ENCODE measurements at places on chromosomes 11 and 22. TPM values are rescaled to one million over a fixed set of nuclear protein-coding genes. Genes with fewer than 3 reads are reported as not detected.

DNA sequence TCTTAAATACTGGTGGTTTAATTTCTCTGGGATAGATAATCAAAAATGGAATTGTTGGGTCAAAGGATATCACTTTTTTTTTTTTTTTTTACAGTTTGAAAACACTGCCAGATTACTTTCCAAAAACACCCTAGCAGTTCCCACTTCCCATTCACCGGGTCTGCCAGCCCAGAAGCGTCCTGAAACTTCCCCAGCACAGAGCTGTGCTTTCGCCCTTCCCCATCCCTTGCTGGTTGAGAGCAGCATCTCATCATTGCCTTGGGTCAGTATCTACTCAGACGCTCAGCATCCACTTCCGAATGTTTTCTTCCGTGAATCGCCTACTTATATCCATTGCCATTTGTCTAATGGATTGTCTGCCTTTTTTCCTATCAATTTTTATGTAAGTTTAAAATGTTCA is 5.5 kb downstream of the CERK start:
- no peak for DNase-seq

The LRRC74B gene
- total RNA-seq, result not detected

DNA sequence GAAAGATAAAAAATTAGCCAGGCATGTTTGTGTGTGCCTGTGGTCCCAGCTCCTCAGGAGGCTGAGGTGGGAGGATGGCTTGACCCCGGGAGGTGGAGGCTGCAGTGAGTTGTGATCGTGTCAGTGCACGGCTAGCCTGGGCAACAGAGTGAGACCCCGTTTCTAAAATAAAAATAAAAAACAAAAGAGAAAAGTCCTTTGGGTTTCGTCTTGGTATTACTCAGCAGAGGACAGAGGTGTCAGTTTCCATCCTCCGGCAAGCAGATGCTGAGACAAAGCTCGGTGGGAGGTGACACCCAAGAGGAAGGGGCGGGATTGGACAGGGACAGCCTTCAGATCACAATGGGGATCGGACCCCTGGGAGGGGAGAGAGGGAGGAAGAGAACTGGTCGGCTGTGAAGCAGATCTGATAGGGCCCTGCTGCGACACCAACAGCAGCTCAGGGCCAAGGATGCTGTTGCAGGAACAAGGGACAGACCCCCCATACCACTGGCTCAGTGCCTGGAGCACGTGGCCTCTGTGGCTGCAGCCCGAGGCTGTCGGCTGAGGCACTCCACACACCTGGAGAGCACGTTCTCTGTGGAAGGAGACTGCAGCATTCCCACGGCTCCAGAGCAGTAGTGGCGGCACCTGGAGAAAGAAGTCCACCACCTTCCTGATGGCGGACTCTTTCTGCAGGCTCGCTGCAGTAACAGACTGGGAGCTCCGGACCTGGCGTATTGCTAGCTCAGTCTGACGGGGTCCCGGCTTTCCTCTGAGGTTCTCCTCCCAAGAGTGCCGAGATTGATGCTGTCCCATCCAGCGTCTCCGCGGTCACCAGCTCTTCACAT is 5.2 kb upstream of the BID start:
- DNase-seq, result no peak

The CARD16 gene
- 3.9 TPM for total RNA-seq

DNA sequence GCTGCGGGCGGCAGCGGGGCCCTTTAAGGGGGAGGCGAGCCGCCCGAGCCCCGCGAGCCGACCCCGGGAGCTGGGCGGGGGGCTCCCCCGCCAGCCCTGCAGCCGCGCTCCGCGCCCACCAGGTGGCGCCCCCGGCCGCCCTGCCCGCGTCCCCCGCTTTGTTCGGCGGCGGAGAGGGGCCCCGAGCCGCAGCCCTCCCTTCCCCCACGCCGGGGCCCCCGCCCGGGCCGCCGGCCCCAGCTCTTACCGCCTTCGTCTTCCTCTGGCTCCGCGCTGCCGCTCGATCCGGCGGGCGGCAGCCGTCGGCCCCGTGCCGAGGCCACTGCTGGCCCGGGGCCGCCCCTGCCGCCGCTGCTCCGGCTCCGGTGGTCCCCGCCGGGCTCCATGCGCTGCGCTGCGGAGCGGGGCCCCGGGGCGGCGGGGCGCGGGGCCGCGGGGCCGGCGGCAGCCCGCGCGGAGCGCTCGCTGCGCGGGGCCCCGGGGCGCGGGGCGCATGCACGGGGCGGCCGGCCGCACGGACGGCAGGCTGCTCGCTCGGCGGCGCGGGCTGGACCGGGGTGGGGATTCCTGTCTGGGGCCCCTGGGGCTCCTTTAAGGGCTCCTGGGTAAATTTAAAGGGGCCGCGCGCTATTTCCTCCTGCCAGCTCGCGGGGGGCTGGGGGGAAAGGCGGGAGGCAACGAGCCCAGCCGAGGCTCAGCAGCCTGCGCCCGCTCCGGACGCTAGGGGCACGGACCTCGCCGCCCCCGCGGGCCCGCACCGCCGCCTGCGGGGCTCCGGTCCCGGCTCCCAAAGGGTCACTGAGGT is at the start of gene ZFTA:
Gene ZFTA, minus strand, starts transcription at position 539 of the 805 bp plus-strand sequence. Its CDS starts 153 bp downstream, at position 386.
- DNase-seq, result peak; percentile 71

- no peak for DNase-seq
Observed at GRCh38 chr11:112903340-112903739, 57.9 kb upstream of the NCAM1 start.

The PDE3B gene
- total RNA-seq, result 41.1 TPM

Data from left lobe of liver (tissue), 2 donors.